Transverse colon (tissue), 4 donors: ENCODE measurements at places on chromosomes 5 and 9. TPM values are rescaled to one million over a fixed set of nuclear protein-coding genes. Genes with fewer than 3 reads are reported as not detected.

GRCh38 chr5:135567661-135568060 lies 11.1 kb downstream of the CXCL14 start:
- no peak for DNase-seq

The BRD8 gene
- total RNA-seq: 48.6 TPM

The MUSK gene
- 2.2 TPM for total RNA-seq

- no peak for DNase-seq
These were observed 9.5 kb upstream of the RPS23 start for GRCh38 chr5:82287625-82288024.

DNA sequence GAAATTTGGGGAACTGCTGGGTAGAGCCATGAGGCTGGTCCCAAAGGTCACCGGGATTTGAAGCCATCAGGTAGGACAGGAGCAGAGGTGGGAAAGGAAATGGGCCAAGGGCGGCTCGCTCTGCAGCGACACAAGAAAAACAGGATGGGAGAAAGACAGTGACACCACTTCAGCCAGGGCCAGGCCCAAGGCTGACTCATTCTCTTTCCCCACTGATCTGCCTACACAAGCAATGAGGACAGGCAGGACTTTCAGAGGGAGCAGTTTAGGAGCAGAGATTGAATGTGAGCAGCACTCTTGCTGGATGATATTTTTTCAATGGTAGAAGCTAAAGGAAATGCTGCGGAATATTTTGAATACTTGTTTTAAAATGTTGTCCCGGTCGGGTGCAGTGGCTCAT lies 3.5 kb downstream of the RUFY1 start:
- no peak for DNase-seq
